ENCODE measurements at places on chromosomes 3 and 15.

- no peak for DNase-seq
These were observed 32.6 kb upstream of the ITGA11 start for GRCh38 chr15:68464448-68465090.

- DNase-seq: no peak
These were observed 48.0 kb downstream of the SACM1L start for GRCh38 chr3:45737234-45737633.

DNA sequence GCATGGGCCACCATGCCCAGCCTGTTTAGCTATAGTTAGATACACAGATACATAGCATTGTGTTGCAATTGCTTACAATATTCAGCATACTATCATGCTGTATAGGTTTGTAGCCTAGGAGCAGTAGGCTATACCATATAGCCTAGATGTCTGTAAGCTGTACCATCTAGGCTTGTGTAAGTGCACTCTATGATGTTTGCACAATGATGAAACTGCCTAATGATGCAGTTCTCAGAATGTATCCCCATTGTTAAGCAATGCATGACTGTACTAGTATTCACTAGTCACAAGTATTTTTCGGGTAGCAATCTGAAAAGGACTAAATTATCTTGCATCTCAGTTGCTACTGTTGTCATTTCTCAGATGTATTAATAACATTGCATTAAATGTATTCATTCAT is 16.0 kb downstream of the PIGB start:
- no peak for DNase-seq

- DNase-seq: no peak
These were observed 39.9 kb upstream of the ADCY5 start for GRCh38 chr3:123488645-123489347.

DNA sequence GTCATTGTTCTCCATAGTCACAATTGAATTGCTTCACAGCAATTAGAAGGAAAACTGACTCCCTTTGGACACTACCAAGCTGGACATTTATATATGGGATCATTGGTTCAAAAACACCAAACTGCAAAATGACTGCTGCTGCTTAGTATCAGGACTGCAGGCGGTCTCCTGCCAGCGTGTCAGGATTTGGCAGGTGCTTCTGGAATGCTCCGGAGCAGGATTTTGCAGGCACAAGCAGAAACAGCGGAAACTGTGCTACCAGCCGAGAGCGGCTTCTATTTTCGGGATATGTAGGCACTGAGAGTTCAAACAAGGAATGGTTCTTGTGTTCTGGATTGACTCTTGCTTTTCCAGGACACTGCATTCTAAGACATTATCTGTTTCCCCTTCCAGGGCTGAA is 95.5 kb downstream of the SSR3 start:
- no peak for DNase-seq

Data from left kidney (tissue), 8 donors.